ENCODE measurements at places on chromosomes 7 and 10.

GRCh38 chr7:27961255-27961654 is 219.3 kb downstream of the JAZF1 start:
- DNase-seq = no peak

DNA sequence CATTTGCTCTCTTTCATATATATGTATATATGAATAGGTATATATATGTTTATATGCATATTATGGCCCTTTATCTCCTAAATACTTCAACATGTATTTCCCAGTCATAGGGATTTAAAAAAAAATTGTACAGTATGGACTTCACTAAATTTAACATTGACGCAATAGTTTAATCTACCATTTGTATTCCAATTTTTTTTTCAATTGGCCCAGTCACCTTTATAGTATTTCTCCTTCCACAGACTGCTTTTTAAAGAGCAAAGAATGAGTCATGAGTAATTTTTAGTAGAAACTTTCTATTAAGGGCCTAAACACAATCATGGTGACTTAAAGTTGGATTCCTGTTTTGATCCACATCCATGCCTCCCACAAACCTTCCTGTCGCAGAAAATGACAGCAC is 20.5 kb downstream of the CCSER2 start:
- no peak for DNase-seq

- no peak for DNase-seq
These were observed 4.1 kb downstream of the ATG9B start for GRCh38 chr7:151020231-151020630.

- DNase-seq = no peak
These were observed 3.5 kb upstream of the C7orf25 start for GRCh38 chr7:42915356-42915755.

GRCh38 chr10:52027055-52027705 is 286.9 kb upstream of the DKK1 start:
- no peak for DNase-seq

- DNase-seq = peak; percentile 82
These were observed 1.3 kb downstream of the SPRN start for GRCh38 chr10:133422807-133423771.

DNA sequence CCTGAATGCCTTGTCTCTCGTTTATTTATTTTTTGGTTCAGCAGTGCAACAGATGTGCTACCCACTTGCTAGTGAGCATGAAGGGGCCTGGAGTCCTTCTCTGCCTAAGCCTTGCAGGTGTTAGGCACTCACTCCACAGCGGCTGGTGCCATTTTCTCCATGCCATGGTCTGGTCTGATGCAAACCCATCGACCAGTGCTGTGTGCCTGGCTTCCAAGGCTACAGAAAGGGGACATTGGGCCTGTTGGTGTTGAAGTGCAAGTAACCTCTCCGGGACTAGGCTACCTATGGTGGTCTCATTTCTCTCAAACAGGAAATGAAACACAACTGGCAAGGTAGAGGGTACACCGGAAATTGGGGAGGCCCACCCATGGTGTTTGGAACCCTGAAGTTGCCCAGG is 198.1 kb downstream of the ADARB2 start:
- no peak for DNase-seq

Measured in iPS-NIHi11 (cell line).